ENCODE measurements at places on chromosomes 7 and 10. TPM values are rescaled to one million over a fixed set of nuclear protein-coding genes. Genes with fewer than 3 reads are reported as not detected.

The ABCB1 gene
- total RNA-seq, result 13.2 TPM

- no peak for DNase-seq
These were observed 524.8 kb upstream of the TPK1 start for GRCh38 chr7:145360511-145361100.

- no peak for DNase-seq
These were observed 5.0 kb upstream of the HOXA13 start for GRCh38 chr7:27204851-27205322.

DNA sequence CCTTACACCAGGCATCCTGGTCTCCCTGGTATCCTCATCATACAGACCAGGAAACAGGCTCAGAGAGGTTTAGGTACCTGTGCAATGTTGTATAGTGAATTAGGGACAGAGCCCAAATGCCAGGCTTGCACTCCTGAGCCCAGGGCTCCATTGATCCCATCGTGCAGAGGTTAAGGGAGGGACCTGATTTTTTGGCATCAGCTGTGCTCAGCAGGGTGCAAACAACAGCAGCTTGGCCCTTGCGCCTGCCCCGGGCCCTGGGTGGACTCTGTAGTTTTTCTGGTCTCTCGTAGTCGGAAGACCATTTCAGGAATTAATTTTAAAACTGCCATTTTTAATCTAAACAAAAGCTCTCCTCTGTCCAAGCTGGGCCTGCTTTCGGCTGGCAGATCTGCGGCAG, 79.2 kb downstream of the COL26A1 start:
- DNase-seq, result no peak

DNA sequence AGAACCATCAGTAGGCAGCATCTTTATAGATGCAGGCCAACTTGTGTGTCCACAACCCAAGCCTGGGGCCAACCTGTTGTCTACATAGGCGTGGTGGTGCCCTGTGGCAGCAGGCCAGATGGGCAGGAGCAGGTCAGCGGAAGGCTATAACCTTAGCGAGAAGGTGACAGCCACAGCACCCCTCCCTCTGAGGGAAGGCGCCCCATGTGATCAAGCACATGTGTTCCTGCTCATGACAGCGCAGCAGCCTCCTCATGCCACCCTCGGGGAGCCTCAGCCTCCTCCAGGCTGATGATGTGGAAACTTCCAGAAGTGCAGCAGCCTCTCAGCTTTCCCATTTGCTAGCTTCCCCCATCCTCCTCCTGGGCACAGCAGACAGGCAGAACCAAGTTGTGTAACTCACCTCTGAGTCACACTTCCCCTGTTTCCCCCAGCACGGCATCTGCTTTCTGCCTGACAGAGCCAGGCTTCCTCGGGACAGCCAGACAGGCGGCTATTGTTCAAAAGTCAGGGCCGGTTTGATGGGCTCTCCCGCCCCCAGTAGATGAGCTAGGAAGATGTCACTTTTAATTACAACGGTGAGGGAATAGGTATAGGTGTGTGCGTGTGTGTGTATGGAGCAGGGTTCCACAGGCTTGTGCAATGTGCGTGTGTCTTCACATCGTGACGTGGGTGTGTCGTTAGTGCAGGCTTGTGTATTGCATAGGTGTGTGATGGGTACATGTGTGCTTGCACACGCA, 312.0 kb upstream of the ZMIZ1 start:
- peak; percentile 52 for DNase-seq

DNA sequence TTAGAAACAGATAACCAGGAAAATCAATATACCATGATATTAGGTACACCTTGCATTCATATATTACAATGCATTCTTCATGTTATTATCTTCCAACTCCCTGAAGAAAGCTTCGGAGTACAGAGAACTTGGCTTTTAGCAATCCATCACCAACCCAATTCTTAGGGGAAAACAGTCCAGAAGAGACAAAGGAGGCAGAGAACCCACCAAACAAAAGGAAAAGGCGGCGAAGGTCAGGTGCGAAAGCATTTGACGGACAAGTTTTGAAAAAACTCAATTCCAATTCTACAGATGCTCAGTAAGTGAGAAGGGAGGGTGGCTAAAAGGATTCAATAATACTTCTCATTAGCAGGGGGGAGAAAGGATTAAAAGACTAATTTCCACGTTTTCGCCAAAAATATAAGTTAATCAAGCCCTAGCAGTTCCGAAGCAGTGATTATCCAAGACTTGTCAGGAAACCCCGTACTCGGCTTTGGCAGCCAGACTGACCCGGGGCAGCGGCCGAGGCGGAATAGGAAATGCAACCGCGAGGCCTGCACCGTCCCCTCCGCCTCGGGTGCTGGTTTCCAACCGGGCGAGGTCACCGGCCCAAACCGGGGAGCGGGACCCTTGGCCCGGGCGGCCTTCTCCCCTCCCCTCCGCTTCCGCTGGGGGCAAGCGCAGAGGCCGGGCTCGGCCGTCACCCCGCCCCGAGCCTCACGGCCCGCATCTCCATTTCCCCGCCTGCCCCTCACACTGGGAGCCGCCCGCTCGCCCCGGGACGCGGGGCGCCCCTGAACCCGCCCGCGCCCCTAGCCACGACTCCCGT, 747 bp downstream of the GDI2 start:
- peak; percentile 53 for DNase-seq
